Stimulated activated CD8-positive, alpha-beta memory T cell treated with anti-CD3 and anti-CD28 coated beads, Interleukin-4, amount 100 ng/mL, for 1 hour (primary cell): ENCODE measurements at places on chromosomes 3 and 15.
A peak's percentile ranks its signal among the peaks of the same experiment; 100 is the strongest.

- no peak for DNase-seq
Measured at GRCh38 chr3:42745291-42745745, 27.7 kb downstream of the CCDC13 start.

- DNase-seq: no peak
Measured at GRCh38 chr3:45258317-45258716, 32.2 kb upstream of the TMEM158 start.

DNA sequence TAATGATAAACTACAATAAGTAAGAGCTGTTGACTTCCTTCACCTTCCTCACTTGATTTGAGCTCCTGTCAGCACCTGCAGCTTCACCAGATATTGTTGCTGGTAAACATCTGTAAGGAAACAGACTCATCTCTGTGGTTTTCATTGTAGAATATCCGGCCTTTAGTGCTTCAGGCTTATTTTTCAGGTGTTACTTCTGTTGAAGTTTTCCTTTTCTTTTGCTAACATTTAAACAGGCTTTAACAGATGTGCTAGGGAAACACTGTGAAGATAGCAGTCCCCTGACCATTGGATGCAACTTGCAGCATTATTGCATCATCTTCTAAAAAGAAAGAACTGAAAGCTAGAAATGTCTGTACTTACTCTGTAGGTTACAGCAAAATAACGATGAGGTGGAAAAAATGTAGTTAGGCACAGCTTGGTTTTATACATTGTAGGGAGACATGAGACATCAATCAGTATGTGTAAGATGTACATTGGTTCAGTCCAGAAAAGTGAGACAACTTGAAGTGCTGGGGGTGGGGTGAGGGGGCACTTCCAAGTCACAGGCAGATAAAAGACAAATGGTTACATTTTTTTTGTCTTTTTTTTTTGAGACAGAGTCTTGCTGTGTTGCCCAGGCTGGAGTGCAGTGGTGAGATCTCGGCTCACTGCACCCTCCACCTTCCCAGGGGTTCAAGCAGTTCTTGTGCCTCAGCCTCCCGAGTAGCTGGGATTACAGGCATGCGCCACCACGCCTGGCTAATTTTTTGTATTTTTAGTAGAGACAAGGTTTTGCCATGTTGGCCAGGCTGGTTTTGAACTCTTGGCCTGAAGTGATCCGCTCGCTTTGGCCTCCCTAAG, 10.2 kb downstream of the EDEM1 start:
- no peak for DNase-seq

DNA sequence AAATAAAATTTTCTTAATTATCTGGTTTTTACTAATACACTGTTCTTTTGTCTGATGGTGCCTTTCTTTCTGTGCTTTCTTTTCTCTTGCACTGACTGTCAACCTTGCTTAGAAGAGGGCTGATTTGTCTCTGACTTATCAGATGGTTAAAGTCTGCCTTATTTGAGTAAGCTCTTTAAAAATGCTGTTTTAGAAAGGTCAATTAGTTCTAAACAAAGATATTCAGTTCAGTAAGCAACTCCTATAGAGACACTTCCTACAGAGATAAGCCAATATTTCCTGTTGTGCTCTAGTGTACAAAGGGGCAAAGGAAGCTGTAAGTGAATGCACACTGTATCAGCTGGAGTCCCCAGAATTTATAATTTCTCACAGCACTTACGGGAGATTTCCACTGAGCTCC, 153.4 kb upstream of the TSPAN3 start:
- DNase-seq: no peak

DNA sequence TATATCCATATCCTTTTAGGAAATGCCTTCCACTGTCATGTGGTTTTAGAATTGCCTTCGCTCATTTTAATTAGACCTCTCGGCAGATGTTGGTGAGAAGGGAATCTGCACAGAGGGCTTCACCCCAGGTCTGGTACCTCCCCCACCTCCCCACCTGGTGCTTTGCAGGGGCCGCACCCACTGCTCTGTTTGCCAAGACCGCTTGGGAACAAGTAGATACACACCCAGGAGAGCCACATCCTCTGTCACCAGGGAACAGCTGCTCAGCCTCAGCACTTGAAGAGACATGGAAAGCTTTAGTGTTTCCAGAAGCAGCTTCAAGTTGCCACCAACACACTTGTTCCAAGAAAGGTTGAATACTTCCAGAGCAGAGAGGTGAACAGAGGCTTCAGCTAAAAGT, 21.8 kb downstream of the LRRC31 start:
- DNase-seq: no peak

- DNase-seq: no peak
Measured at GRCh38 chr15:47674586-47675232, 42.6 kb upstream of the SEMA6D start.

DNA sequence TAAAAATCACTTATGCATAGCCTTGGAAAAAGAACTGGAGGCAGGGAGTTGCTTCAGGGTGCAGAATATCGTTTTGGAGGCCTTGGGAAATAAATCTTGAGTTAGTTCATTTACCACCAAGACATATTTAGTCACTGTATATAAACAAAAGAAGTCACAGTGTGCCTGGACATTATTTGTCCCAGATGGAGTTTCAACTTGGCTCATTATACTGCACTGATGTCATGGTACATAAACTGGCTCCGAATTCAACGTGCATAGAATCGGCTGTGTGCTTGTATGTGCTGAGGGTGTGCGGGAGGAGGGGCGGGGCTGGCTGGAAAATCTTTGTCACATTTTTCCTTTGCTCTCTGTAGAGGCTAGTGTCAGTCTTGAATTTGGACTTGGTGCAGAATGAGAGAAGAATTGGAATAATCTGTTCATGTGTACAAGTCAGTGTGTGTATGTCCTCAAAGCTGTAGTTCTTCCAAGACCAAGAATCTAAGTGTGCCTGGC, 86.6 kb downstream of the FNDC3B start:
- no peak for DNase-seq

DNA sequence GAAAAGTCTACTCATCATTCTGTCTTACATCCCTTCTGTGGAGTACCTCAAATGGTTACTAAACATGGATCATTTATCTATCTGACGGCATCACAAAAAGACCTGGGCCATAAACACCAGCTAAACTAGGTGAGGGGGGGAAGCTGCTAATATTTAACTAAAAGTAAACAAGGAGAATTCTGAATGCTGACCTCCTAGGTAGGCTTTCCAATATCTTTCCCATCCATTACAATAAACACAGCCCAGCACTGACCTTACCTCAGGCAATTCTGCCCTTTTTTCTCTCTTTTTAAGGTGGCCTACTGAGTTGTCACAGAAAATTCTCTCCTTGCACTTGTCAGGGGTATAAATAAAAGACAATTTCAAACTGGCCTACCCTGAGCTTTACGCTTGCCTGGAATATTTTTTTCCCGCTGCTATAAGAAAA, 33.1 kb downstream of the USF3 start:
- DNase-seq: no peak

GRCh38 chr15:78437107-78437761, 782 bp upstream of the IREB2 start:
- DNase-seq: no peak

GRCh38 chr15:35727627-35728026, 181.7 kb upstream of the DPH6 start:
- no peak for DNase-seq

- no peak for DNase-seq
Measured at GRCh38 chr15:27993996-27994780, 104.9 kb downstream of the OCA2 start.

DNA sequence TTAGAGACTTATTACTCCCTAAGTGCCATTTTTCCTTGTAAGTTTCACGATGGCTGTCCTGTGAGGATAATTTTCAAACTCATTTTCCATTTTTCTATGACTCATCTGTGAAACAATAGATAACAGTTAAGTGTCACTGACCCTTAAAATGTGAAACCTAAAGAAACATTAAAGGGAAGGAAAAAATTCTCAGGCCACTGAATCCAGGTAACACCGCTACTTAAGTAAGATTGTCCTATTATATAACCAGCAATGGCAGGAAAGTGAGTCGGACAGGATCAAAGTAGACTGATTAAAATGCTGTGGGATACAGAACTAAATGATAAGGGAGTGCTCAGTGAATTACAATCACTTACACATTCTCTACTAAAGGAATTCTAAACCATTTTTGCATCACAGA, 12.4 kb downstream of the PLD1 start:
- no peak for DNase-seq

DNA sequence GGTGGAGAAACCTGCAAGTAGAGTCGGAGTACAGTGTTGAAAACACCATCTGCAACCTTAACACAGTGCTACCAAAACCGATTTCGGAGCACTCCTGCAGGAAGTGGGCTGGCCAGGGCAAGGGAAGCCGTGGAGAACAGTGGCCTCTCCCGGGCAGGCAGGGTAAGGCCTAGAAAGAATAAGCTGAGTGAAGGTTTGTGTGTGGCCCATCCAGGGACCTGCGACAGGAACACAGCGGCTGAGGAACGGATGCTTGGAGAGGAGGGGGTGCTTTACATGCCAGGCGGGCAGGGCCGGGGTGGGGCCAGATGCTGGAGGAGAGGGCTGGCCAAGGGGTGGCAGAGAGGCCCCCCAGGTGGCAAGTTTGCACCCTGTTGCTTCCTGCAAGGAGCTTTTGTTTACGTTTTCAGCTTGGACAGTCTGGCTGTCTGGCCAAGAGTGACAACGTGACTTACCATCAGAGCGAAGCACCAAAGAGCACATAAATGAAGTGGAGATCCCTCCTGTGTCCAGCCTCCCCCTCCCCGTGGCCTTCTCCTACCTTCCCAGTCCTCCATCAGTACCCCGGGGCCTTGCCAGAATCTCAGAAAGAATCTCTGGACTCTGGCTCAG, 156.5 kb downstream of the PGPEP1L start:
- DNase-seq: peak; percentile 40

DNA sequence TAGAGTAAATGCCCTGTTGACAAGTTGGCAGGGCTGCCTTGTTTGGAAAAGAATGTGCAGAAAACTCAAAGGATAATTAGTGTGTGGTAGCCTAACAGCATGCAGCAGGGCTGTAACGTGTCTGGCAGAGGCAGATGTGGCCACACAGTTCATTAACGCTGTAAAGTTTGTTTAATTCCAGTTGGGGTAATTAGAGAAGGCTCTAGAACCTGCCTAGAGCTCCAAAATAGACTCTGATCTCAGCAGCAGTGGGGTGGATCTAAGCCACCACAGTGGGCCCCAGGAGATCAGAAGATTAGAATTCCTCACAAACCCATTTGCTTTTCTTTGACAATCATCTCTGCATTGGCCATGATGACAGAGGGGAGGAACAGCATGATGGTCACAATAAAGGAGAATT, 65.1 kb upstream of the LEKR1 start:
- no peak for DNase-seq

- no peak for DNase-seq
Measured at GRCh38 chr15:62927196-62927595, 115.4 kb upstream of the TPM1 start.

- no peak for DNase-seq
Measured at GRCh38 chr3:71299160-71299559, 284.4 kb downstream of the FOXP1 start.

DNA sequence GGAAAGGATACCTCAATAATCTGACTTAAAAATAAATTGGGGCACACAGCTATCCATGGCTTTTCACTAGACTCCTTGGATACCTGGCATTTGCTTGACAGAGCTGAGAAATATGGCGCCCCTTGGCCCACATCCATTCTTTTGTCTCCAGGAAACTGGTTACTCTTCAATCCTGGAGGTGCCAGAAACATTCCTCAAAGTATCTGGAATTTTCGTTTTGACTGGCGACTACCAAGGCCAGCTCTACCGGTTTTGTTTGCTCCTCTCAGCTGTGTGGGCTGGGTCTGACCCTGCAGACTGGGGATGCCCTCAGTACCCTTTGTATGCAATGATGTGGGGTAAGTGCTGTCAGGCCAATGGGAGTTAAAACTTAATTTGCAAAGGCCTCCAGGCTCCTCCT, 27.0 kb downstream of the KATNBL1 start:
- no peak for DNase-seq

DNA sequence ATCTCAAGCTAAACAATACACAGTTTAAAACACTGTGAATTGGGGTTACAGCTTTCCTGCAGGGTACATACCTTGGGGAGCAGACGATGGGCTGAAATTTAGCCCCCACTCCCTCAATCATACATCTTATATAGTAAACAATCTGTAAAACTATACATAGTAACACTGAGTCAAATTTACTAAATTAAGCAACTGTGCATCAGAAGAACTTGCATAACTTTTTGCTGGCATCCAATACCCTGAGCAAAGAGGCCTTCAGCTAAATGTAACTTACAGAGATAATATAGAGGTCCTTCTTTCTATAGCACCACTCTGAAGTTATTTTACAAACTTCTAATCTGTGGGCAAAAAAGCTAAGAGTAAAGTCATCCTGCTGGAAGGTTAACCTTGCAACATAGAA, 603.6 kb upstream of the TGFBR2 start:
- no peak for DNase-seq

- DNase-seq: no peak
Measured at GRCh38 chr15:63985221-63986184, 60.8 kb downstream of the DAPK2 start.

DNA sequence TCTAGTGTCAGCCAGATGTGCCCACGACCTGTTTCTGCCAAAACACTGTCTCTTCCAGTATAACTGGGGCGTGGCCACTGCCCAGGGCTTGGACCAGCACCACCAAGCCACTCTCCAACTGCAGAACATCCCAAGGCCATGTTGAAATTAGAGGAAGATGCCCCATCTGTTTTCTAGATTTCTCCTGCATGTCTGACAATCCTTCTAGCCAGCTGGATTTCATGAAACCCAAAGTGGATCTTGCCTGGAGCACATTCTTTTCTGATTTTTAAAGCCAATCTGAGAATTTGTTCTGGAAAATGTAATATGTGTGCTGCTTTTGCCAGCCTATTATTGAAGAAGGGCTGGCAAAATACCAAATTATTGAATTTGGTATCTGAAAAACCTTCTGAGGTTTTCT, 182.5 kb downstream of the SLCO3A1 start:
- no peak for DNase-seq

DNA sequence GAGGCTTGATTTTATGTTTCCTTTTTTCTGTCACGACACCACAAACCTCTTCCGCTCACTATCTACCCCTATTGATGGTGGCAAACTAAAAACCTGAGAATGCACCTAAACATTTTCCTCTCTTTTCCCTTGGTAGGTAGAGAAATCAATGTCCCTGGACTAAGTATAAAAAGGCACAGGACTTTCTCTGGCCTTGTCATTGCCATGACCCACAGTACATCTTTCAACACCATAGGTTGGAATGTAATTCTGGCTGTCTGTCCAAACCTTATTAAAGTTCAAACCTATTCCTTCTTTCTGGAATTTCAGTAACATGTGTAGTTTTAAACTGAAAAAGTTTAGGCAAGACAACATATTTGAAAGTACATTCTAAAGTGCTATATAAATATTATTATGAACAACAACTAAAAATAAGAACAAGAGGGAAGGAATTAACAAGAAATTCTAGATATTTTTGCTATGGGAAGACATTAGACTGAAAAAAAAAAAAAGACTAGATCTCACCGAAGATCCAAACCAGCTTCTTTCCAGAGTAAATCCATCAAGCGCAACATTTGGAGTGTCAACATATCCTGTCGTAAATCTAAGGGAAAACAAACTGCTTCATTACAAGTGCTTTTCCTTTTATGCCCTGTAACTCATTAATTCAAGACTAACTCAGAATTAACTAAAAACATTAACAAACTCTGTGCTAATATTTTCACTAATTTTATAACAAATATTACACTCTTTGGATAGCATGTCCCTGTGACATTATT, 73.1 kb downstream of the FAIM start:
- no peak for DNase-seq
